ENCODE measurements at places on chromosomes 11 and 22.

GRCh38 chr11:22192642-22193347, at the start of gene ANO5:
Gene ANO5, plus strand, starts transcription at chr11:22193085. Its CDS starts 408 bp downstream, at chr11:22193493.
- no peak for DNase-seq

DNA sequence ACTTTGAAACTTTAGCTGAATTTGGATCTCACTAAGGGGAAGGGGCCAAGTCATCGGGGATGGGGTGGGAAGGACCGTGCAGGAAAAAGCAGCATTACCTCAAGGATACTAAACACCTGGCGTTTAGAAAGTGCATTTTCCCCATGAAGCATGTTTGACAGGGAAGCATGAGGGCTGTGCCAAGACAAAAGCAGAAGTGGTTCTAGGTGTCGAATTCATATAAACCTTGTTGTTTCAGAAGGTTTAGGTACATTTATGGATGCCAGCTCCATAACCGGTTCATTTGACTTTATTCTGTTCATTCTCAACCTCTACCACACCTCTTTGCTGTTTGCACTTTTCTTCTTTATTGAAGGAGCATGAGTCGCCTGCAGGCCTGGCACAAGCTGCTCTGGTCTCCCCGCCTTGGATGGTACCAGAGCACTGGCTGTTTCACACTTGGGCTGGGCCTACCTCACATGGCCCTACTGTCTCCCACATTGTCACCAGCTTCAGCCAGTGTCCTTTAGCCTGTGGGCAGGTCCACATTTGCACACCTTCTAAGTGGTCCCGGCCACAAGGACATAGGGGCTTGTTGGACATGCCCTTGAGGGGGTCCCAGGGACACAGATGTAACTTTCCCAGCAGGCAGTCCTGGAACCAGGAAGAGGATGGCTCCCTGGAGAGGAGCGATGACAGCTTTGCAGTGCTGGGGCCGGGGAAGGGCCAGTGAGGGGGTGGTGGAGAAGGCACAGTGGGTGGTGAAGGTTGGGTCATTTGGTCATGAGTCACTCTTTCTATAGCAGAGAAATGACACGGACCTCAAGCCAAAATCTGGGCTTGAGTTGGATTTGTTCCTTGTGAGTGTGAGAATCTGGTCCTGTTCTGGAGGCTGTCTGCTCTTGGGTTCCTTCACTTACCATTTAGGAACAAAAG, 3.2 kb upstream of the ST14 start:
- no peak for DNase-seq

DNA sequence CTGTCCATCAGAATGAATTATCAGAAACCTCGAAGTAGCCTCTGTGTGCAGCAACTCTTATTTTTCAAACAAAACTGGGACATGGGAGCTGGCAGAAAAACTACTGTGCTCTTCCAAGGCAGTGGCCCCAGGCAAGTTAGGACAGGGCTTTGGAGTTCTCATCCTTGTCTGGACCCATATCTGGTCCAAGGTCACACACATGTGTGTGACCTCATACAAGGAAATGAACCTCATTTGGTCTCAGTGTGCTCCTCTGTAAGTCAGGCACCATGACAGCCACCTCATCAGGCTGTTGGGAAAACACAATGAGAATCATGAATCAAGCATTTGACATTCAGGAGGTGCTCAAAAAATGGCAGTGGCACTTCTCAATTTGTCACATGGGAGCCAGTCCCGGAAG, 25.8 kb downstream of the LARGE1 start:
- DNase-seq = no peak

DNA sequence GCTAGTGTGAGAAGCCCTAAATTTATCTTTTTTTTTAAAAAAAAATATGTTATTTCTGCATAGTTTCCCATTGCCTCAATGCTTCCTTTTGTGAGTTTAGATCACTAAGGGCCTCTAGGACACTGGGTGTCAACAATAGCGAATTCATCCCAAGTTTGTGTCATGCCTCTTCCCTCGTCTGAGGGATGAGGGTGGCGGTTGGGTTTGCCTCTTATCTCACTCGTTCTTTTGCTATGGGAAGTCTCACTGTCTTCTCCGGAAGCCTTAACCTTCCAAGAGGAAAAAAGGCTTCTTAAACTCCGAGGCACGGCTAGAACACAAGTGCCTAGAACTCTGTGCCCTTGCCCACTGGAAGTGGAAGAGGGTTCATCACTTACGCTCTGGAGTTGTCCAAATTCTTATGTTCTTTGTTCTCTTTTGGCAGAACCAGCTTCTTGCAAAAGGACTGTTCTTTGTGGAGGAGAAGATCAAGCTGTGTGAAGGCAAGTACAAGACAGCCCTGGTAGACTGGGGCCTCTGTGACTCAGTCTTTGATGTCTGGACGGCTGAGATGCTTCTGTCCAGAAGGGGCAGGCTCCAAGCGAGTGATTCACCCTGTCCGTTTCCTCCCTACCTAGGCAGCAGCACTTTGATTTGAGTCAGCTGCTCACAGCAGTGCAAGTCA, 78.5 kb downstream of the TRAF6 start:
- DNase-seq = peak; percentile 33

DNA sequence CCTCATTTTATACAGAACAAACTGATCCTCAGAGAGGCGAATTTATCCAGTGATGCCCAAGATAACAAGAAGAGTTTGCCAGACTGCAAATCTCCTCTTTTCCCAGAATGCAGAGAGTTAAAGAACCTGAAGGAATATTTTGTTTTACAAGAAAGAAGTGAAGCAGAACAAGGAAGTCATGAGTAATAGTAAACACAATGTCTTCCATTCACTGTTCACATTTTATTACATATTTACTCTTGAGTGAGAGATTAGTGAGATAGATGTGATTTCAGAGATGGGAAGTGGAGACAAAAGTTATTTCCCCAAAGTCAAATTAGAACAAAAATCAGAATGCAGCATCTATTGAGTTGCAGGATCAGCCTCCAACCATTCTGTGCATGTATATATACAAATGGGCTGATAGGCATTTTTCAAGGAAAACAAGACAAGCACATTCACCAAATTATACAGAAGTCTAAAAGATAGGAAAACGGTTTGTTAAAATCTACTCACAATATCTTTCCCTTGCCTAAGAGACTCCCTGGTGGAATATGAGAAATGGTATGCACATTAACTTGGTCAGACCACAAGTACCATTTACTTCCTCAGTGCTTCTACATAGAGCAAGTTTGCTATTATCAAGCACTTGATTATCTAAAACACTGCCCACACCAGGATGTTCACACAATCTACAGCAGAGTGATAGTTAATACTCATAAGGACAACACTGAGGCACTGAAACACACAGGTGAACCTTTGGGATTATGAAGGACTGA, 12.0 kb downstream of the GUCY1A2 start:
- no peak for DNase-seq

DNA sequence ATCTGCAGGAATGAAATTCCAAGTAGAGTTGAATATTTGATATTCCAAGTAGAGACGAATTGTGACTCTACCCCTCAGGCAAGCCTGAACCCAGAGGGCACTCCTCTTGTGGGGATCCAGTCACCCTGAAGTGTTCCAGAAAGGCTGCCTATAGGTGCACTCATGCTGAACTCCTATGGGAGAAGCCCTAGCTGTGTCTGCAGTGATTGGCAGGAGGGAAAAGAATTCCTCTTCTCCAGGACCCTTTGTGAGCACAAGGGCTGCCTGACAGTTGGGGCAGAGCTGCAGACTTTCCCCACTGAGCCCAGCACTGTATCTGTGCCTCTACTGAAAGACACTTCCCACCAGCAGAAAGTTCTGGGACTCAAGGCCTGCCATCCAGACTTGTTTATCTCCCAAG, 35.0 kb downstream of the BBOX1 start:
- DNase-seq = no peak

DNA sequence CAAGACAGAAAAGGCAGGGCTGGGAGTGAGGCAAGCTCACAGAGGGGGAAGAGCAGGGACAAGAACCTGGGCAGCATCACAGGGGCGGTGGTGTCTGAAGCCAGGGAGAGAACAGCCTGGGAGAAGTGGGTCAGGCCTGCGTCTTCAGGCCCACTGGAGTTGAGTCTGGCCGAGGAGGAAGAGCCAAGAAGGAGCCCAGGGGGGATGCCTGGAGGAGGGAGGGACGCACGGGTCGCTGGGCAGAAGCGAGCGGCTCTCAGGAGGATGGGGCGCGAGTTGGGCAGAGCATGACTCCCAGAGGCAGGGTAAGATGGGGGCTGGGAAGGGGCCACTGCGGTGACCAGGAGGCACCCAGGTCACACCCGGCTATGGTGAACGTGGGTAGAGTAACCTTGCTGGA, 18.5 kb downstream of the LRFN4 start:
- no peak for DNase-seq

DNA sequence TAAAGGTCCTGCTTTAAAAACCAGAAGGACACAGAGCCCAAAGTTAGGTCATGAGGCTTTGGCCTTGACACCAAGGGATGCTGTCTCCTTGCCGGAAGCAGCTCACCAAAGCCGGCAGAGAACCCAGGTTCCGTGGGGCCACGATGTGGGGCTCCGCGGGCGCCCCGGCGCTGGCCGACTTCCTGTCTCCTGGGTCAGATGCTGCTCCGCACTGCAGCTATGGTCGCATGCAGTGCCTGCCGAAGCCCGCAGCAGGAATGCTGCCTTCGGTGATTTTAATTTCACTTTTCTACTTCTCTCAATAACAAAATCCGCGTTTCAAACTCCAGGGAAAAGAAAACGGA, 454 bp upstream of the OTUB1 start:
- peak; percentile 57 for DNase-seq

DNA sequence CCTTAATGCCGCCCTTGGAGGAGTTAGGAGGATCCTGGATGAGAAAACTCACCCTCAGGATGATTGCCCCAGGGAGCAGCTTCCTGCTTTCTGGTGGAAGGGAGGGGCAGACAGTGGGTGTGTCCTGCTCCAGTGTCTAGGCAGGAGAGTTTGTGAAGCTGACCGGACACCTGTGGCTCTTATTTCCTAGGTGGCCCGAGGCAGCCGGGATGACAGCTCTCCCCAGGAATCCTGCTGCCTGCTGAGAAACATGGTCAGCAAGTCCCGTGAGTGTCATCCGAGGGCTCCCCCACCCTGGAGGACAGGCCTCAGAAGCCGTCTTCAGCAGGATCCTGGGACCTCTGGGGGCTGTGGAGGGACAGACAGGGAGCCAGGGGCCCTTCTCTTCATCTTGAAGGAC, 50.4 kb downstream of the ST3GAL4 start:
- DNase-seq = no peak

GRCh38 chr11:71119656-71120269, 132.6 kb downstream of the SHANK2 start:
- no peak for DNase-seq

GRCh38 chr22:27988704-27989103, 69.6 kb upstream of the PITPNB start:
- DNase-seq = no peak

DNA sequence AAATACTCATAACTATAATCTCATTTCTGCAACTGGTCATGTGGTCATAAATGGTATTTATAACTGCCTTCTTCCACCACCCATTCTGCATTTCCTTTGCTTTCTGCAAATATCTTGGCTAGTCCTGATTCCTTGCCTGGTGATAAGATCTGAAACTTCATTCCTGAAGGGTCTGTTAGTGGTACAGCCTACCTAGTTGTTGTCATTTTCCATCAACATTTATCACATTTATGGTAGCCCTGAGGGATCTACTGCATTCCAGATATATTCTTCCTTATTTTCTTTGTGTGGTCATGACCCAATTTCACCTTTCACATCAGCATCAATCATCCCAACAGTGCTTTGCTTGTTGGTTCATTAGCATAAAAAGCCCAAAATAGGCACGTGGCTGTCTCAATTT, 50.1 kb downstream of the DDX6 start:
- no peak for DNase-seq

GRCh38 chr11:93623179-93623578, 38.3 kb upstream of the CEP295 start:
- no peak for DNase-seq

- DNase-seq = no peak
Measured at GRCh38 chr11:35274909-35275785, 136.2 kb downstream of the CD44 start.

- no peak for DNase-seq
Measured at GRCh38 chr11:129840236-129840635, 24.6 kb downstream of the TMEM45B start.

GRCh38 chr22:37417264-37417663, 10.0 kb downstream of the ELFN2 start:
- no peak for DNase-seq

- DNase-seq = no peak
Measured at GRCh38 chr11:45502226-45502545, 163.2 kb downstream of the CHST1 start.

GRCh38 chr11:2114430-2115241, 24.6 kb downstream of the IGF2 start:
- DNase-seq = no peak

DNA sequence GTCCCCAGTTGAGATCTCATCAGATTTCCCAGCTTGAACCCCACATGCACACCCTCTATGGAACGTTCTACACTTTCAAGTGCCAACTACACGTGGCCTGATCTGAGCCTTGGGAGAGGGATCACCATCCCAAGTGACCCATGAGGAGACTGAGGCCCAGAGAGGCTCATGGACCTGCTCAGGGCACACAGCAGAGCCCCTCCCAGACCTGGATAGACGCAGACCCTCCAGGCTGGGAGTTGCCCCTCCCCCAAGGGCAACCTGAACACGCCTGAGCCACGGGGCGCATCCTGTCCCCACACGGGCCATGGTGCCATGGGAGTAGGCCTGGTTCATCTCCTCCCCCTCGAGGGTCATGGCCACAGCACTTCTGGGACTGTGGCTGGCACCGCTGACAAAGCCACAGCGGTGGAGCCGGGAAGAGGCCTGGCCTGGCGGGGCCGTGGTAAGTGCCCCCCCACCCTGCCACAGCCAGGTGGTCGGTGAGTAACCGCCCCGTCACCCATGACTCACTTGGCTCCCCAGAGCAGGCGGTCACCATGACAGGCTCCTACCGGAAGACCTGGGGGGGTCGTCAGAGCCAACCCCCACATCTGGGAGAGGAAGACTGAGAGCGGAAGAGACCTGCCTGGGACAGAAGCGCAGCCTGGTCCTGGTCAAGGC, 8.1 kb downstream of the WNT7B start:
- no peak for DNase-seq

GRCh38 chr22:32695451-32695891, 106.0 kb upstream of the TIMP3 start:
- DNase-seq = no peak

DNA sequence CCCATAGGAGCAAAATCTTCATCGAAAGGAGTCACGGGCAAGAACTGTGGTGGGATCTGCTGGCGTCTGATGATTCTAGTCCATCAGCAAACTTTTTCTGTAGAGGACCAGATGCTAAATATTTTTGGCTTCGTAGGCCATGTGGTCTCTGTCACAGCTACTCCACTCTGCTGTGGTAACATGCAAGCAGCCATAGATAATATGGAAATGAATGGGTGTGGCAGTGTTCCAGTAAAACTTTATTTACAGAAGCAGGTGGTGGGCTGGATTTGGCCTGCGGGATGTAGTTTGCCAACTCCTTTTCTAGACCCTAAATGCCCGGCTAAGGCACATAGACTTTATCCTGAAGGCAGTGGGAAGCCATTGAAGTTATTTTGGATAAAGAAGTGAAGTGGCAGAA, 32.9 kb downstream of the BMAL1 start:
- DNase-seq = no peak

- no peak for DNase-seq
Measured at GRCh38 chr22:48821346-48821690, 1006.4 kb downstream of the BRD1 start.

- no peak for DNase-seq
Measured at GRCh38 chr22:28379075-28379779, 300.4 kb downstream of the TTC28 start.
